ENCODE measurements at places on chromosomes 12 and 14. TPM values are rescaled to one million over a fixed set of nuclear protein-coding genes. Genes with fewer than 3 reads are reported as not detected.

DNA sequence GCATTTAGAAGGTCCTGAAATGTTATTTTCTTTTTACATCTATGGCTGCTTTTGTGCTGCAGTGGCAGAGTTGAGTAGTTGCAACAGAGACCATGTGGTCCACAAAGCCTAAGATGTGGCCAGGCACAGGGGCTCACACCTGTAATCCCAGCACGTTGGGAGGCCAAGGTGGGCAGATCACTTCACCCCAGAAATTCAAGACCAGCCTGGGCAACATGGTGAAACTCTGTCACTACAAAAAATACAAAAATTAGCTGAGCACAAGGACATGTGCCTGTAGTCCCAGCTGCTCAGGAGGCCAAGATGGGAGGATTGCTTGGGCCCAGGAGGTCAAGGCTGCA, 13.4 kb downstream of the USP30 start:
- no peak for DNase-seq

- DNase-seq, result no peak
Observed at GRCh38 chr12:113142886-113143332, 6.6 kb upstream of the CFAP73 start.

The TMEM106C gene
- 73.6 TPM for total RNA-seq

GRCh38 chr12:5881666-5882065, 63.4 kb downstream of the ANO2 start:
- no peak for DNase-seq

The EIF2S3B gene
- 1.9 TPM for total RNA-seq

DNA sequence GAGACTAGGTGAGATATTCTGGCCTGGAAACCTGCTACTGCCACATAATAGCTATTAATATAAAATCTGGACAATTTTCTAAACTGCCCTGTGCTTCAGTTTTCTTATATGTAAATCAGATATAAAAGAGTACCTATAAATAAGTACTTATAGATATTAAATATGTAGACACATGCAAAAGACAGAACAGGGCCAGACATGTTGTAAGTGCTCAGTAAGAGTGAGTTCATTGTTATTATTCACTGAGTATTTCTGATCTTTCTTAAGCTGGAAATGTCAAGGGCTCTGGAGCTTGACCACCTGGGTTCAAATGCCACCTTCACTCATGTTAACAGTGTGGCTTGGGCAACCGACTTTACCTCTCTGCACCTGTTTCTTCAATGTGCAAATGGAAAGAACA, 179.8 kb downstream of the GALC start:
- no peak for DNase-seq

The BMAL2 gene
- total RNA-seq, result 62.2 TPM

GRCh38 chr12:517538-517937, 57.8 kb downstream of the B4GALNT3 start:
- no peak for DNase-seq

The TMEM229B gene
- total RNA-seq, result 23.9 TPM

GRCh38 chr14:103724116-103724515, 8.5 kb downstream of the ZFYVE21 start:
- peak; percentile 53 for DNase-seq

DNA sequence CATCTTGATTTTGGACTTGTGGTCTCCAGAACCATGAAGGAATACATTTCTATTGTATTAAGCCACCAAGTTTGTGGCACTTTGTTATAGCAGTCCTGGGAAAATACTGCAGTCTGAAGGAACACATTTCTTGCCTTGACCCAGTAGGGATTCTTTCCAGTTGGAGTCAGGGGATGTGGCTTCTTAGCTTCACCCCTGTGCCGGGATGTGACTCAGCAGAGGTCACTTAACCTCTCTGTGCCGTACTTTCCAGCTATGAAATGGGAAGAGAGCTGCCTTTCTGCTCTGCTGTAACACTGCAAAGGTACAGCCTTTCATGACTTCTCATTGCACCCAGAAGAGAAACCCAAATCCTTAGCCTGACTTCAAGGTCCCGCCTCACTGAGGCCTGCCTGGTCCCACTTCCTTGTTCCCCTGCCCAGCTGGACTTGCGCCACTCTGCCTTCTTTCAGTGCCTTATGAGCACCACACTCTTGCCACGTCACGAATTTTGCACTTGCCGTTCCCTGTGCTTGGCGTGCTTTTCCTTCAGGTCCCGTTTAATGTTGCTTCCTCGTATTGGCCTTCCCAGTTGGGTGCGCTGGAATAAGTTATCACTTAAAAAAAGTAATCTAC, 24.2 kb downstream of the CHST11 start:
- DNase-seq, result no peak

The C3AR1 gene
- total RNA-seq, result 3.1 TPM

The B3GNT4 gene
- total RNA-seq, result 7.2 TPM

- no peak for DNase-seq
Observed at GRCh38 chr14:78829274-78829673, 659.1 kb downstream of the NRXN3 start.

Measured in occipital lobe (tissue), 3 donors.